ENCODE measurements at places on chromosomes 6 and 20.
A peak's percentile ranks its signal among the peaks of the same experiment; 100 is the strongest.

DNA sequence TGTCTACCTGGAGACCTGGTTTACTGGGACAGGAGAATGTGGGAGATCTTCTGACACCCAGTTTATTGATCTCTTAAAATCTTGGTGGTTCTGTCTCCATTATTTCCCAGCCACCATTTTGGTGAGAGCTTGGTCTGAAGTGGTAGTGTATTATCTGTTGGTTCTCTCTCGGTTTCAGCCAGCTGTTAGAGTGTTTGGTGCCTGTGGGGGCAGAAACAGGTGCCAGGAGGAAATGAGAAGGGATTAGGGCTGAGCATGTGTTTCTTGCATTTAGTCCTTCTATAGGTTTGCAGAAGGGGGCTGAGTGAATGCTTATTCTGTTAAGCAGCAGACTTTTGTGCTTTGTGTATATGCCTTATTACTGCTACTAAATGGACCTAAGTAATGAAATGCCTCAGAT is 9.6 kb downstream of the JARID2 start:
- no peak for DNase-seq

- no peak for DNase-seq
These were observed 22.5 kb upstream of the OPN5 start for GRCh38 chr6:47759364-47759763.

DNA sequence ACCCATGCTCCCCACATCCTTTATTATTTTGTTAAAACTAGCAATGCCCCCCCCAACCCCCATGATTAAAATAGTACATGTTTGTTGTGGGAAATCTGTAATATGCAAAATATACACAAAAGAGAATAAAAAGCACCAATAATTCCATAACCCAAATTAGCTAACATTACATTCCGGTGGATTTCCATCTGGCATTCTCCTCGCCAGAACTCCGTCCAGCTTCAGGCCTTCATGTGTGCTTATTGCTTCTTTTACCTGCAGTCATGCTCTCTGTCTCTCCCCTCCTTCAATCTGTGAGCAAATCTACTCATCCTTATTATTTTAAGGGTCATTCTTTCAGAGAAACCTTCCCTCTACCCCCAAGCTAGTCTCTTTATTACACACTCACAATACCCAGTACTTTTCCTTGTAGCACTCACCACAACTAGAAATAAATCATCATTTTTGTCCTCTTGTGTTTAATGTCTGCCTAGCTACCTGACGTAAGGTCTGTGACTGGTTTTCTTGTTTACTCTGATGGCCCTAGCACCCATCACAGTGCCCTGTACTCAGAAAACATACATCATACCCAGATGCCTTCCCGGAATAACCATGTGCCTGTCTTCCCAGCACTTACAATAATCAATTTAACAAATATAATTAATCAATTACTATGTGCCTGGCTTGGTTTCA is 25.6 kb upstream of the IER3 start:
- DNase-seq, result no peak

- no peak for DNase-seq
These were observed 220.7 kb downstream of the FUT9 start for GRCh38 chr6:96236471-96236870.

DNA sequence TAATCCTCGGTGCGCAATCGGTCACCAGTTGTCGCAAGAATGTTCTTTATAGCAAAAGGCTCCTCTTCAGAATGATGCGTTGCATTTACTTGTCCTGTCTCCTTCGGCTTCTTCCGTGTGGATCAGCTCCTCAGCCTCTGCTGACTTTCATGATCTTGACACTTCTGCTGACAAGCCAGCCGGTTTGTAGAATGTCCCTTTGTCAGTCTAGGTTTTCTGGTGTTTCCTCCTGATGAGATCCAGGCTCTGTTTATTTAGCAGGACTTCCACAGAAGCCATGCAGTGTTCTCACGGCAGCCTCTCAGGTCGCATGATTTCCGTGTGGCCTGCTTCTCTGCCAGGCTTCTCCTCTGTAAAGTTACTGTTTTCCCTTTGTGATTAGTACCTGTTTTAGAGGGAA is 66.9 kb downstream of the STX11 start:
- DNase-seq, result peak; percentile 11

DNA sequence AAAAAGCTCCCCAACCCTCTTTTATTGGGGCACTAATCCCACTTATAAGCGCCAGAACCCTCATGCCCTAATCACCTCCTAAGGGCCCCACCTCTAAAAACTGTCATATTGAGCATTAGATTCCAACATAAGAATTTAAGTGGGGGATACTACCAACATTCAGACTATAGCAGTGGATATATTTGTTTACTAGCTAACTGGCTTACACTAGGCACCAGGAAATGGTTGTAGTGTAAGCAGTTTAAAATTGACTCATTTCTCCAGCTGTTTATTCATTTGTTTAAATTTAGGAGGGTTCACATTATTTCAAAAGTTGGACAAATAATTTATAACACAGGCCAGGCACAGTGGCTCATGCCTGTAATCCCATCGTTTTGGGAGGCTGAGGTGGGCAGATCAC is 22.9 kb downstream of the MTO1 start:
- DNase-seq, result no peak

DNA sequence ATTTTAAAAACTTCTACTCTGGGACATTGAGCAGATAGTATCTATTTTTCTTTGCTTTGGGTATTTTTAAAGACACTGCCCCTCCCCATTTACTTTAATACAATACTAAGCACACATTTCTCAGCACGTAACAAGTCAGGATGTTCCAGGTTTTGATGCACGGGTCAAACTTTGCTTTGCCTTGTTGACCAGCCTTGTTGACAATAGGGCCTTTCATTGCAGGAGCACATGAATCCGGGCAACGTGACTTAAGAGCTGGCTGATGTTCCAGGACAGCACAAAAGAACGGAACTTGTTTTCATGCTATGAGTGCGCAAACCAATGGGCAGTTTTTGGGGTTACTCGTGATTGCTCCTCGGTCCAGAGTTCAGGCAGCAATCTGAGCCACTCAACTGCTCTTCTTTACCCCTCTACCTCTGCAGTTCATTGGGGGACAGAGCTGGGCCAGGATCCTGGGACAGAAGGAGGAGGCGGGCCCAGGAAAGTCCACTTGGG is 78.6 kb upstream of the SLC22A16 start:
- DNase-seq, result no peak

GRCh38 chr6:34524499-34524898 is 31.6 kb downstream of the SPDEF start:
- no peak for DNase-seq

DNA sequence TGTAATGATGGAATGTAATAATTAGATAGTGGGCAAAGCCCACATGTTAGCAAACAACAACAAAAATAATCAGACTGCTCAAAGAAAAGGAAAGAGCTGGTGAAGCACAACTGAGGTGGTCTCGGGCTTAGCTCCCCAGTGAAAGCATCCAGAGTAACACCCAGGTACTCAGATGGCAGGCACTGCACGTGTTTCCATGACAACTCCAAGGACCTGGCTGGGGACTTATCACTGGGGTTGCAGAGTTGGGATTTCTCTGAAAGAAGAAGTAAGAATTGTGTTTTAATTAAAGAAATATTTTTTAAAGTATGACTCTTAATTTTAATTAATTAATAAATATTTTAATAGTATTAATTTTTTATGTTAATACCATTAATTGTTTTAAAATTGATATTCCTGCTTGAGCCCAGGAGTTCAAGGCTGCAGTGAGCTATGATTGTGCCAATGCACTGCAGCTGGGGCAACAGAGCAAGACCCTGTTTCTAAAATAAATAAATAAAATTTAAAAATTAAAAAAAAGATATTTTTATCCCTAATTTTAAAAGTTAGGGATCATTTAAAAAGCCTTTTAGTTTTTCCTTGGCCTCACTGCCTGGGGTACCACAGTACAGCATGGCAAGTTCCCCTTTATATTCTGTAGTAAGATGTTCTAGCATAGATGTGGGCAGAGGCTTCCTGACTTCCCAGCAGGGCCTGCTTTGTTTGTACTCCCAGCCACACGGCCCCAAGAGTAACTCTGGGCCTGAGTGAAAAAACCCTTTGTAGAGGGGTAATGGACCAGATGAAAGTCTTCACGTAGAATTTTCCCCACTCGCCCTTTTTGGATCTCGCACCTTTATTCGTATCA is 42.2 kb upstream of the UST start:
- no peak for DNase-seq

DNA sequence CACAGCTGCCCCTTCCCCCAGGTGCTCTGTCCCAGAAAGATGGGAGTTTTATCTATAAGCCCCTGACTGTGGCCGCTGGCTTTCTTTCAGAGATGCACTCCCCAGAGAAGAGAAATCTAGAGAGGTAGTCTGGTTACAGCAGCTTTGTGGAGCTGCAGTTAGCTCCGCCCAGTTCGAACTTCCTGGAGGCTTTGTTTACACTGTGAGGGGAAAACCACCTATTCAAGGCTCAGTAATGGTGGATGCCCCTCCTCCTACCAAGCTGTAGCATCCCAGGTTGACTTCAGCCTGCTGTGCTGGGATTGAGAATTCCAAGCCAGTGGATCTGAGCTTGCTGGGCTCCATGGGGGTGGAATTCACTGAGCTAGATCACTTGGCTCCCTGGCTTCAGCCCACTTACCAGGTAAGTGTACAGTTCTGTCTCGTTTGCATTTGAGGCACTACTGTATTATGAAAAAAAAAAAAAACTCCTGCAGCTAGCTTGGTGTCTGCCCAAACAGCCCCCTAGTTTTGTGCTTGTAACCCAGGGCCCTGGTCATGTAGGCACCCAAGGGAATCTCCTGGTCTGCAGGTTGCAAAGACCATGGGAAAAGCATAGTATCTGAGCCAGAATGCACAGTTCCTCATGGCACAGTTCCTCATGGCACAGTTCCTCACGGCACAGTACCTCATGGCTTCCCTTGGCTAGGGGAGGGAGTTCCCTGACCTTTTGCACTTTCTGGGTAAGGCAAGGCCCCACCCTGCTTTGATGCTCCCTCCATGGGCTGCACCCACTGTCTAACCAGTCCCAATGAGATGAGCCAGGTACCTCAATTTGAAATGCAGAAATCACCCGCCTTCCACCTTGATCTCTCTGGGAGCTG is 275.0 kb downstream of the CENPW start:
- DNase-seq, result no peak

All from endothelial cell of umbilical vein (primary cell).